ENCODE measurements at places on chromosomes 3 and 15.
A peak's percentile ranks its signal among the peaks of the same experiment; 100 is the strongest.

DNA sequence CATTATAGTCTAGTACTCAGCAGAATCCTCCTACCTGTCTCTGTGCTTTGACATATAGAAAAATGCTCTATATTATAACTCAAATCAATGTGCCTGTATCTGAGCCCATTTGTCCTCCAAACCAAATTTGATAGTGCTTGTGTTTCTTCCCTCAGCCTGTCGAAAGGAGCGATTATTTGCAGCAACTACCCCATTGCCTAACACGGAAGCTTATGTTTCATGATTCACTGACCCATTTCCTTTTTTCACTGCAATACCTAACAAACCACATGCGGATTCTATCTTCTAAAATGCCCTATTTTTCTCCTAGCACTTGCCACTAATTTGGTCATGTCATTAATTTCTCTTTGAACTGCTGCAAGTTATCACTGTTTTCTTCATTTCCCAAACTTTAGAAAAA, 1220.6 kb upstream of the CADM2 start:
- DNase-seq, result no peak

DNA sequence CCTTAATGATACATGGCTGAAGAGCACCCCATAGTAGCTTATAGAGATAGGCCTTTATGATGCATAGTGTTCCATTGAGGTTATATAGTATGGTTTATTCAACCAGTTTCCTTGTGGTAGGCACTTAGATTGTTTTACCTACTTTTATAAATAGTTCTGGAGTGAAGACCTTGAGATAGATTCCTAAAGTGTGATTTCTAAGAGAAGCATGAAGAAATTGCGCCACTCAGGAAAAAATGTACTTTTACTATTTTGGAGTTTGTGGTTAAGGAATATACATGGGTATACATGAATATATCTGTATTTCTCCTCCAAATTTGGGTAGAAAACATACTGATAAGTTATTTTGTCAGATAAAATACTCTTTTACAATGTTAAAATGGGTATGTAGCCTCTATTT, 70.5 kb downstream of the CHD2 start:
- DNase-seq, result no peak

DNA sequence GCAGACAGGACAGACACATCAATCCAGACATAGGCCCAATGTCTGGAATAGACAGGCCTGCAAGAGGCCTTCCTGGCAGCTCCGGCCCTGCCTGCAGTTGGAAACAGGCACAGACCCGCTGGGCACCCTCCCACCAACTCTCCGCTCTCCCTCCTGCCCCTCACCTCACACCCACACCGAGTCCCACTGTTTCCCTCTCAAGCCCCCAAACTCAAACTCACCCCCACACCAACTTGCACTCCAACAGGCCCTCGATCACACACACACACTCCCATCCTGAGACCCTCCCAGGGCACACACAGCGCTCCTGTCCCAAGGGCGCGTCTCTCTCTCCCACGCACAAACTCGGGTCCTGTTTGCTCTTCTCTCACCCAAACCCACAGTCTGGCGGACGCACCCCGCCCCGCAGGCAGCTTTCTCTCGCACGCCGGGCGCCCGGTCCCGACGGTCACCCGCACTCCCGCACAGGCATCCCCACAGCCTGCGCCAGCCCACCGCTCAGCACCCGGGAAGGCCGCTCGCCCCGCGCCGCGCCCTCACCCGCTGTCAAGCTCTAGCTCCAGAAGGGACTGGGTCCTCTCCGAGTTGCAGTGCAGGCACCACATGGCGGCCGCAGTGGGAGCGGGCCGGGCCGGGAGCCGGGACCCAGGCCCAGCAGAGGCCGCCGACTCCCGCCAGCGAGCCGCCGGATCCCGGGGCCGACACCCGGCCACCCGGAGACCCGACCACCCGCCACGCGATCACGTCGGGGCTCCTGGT, 106.2 kb downstream of the IQSEC1 start:
- DNase-seq, result no peak

DNA sequence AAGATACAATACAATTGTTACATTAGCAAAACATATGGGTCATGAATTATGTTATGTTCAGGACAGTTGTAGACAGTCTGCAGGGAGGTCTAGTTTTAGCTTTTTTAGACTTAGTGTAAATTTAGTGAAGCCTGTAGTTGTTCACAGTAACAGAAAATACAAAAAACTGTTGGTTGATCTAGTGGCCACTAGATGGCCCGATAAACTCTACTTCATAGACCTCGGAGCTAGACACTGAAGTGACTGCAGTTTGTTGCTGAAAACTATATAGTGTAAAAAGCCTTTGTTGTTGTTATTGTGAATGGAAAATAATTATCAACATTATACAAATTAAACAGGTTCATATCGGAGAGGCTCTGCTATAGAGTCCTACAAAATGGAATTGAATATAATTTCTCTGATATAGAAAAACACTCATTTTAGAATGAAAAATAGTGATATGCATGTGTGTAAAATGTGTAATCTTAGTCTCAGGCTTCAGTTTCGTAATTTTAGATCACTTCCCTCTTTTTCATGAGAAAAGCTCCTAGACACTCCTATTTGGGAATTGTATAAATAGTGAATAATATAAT, 18.3 kb downstream of the MAGEL2 start:
- no peak for DNase-seq

DNA sequence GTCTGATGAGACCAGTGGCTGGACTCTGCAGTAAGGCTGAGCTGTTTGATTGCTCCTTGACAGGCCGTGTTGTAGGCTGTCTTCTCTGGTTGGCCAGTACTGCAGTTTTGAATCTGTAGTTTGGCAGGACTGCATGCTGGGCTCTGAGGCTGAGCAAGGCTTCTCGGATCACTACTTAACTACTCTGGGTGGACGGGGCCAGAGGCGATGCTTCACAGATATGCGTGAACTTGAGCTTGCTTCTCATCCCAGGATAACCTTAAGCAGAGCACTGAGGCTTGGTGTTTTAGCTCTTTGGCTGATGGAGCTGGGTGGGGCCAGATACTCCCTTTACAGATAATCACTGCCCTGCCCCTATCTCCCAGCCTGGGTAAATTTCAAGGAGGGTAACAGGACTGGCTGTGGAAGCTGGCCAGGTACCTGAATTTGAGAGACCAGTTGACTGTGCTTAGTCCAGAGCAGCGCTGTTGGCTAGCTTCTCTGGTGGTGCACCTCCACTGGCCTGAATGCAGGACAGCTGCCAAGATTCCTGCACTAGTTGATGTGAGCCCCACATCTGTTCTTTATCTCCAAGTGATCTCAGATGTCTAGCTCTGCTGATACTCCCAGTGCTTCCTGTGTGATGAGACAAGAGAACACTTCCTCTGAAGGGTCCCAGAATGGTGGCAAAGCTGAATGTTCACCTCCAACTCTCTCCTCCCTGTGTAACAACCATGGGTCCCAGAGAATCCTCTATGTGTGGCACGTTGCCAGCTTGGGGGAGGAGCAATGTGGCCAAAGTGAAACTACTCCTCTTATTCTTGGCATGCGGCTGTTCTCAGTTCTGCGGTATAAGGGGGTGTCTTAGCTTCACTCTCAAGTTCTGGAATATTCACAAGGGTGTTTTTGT, 37.9 kb downstream of the RPL39L start:
- DNase-seq, result no peak

DNA sequence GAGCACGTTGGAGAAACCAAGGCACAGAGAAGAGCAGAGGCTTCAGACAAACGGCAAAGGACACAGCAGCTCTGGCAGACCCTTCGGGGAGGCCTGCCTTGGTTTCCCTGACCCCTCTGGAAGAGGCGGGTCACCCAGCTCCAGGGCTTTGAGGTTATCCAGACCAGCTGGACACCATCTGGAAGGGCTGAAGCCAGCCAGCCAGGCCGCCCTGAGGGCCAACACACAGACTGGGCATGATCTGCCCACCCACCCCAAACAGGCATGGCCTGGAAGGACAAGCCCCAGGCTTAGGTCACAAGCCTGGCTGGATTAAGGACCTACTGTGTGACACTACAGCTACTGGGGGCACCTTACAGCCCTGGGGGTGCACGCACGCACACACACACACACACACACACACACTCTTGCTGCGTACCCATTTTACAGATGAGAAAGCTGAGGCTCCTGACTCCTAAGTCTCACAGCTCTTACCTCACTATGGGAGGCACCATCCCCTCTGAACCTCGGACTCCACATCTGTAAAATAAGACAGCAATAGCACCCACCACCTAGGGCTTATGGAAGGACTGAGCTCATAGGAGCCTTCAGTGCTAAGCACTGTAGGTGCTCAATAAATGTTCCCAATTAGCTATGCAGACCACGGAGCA, 10.8 kb downstream of the PLXND1 start:
- no peak for DNase-seq

GRCh38 chr3:110106805-110107204, 769.5 kb upstream of the DPPA4 start:
- DNase-seq, result no peak

DNA sequence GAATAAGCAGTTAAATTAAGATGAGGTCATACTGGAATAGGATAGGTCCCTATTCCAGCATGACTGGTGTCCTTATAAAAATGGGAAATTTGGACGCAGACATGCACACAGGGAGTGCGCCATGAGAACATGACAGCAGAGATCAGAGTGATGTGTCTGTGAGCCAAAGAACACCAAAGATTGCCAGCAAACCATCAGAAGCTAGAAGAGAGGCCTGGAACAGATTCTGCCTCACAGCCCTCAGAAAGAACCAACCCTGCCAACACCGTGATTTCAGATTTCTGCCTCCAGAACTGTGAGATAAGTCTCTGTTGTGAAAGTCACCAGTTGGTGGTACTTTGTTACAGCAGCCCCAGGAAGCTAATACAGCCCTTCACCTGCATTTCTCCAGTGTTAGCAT, 34.7 kb downstream of the EPHB1 start:
- DNase-seq, result no peak

- DNase-seq, result no peak
Measured at GRCh38 chr3:72339670-72340030, 508.6 kb downstream of the SHQ1 start.

GRCh38 chr15:86229936-86230335, 150.3 kb downstream of the AGBL1 start:
- no peak for DNase-seq

GRCh38 chr3:8730656-8731055, 2.9 kb upstream of the CAV3 start:
- DNase-seq, result no peak

- no peak for DNase-seq
Measured at GRCh38 chr3:188742755-188743550, 428.8 kb upstream of the TPRG1 start.

DNA sequence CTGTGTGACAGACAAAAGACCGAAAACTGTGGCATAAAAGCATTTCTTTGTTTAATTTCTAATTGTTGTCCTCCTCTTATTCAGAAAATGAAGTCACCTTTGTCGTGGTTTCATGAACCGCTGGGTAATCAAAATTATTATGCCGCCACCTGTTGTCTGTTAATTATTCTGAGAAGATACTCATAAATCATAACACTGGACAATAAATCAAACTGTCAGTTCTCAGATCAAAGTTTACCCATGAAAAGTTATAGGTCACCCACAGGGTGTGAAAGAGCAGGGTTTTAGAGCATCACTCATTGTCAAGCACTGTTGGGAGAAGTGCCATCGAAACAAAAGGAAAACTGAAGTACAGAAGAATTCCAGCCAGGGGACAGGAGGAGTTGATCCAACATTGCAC, 474.3 kb downstream of the NR2F2 start:
- DNase-seq, result no peak

- no peak for DNase-seq
Measured at GRCh38 chr3:106850437-106850836, 526.8 kb upstream of the CCDC54 start.

- DNase-seq, result no peak
Measured at GRCh38 chr3:103060242-103060641, 625.4 kb downstream of the ZPLD1 start.

- no peak for DNase-seq
Measured at GRCh38 chr3:187063286-187064121, 75.8 kb downstream of the RPL39L start.

GRCh38 chr15:64686130-64686735, 89.2 kb downstream of the RBPMS2 start:
- no peak for DNase-seq

DNA sequence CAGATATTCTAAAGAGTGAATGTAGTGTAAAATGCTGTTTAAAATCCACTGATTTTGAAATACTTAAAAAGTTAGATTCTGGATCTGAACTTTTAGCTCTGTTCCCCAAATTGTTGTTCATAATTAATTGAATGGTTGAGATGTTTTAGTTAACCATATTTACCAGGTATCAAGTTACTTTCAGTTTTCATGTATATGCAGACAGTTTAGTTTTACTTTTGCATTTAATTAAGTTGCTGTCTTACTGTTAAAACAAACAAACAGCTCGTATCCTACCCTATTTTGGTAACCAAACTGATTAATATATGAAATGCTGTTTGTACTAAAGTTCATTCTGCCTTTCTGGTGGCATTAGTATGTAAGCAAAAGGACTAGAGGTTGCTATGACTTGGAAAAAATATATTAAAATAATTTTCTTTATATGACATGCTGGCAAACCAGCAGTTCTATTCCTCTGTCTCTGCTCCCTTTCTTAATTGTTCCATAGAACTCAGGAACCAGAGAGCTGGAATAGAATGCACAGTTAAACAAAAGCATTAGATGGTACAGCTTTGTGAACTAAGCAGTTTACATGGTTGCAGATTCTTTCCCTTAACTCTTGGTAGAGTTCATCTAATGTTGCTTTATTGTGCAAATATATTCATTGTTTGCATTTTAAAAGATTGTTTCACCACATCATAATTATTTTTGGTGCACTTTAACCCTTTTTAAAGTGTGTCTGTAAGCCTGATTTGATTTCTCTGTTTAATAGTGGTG, 39.5 kb upstream of the SCAANT1 start:
- DNase-seq, result no peak

- DNase-seq, result no peak
Measured at GRCh38 chr3:11624161-11624560, 19.6 kb downstream of the VGLL4 start.

DNA sequence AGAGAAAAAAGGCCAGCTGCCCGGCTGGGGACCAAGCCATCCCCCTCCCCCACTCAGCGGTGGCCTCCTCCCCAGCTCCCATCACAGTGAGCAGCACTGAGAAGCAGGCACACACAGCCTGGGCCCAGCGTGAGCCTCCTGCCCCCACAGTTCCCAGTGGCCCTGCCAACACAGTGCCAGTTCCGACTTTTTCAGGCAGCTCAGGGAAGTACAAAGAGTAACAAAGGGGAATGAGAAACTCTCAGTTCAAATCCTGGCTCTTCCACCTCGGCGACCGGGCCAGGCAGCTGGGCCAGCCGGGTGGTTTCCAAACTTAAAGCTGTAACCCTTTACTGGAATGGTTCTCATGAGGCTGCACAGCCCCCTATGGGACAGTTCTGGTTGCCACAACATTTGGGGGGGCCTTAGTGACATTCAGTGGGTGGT, 18.5 kb downstream of the TNK2 start:
- DNase-seq, result no peak

- DNase-seq, result peak; percentile 66
Measured at GRCh38 chr3:73508330-73508954, 116.3 kb downstream of the PDZRN3 start.

Measured in NT2/D1 (cell line).